ENCODE measurements at places on chromosomes 7 and 10.

DNA sequence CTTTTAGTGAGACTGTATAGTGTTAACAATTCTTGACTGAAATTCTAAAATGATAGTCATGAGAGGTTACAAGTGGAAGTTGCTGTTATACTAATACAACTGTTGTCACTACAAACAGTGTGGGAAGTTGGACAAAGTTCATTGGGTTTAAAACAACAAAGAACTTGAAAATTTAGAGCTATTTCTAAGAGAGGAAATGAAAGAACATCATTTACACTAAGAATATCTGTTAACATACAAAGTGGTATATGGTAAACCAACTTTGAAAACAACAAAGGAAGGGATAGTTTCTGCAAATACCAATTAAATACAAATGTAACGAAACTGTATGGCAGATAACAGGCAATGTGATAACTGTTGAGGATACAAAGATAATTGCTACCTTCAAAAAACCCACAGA, 11.6 kb downstream of the MTPN start:
- no peak for DNase-seq

- no peak for DNase-seq
Observed at GRCh38 chr7:37545619-37546534, 97.2 kb upstream of the ELMO1 start.

DNA sequence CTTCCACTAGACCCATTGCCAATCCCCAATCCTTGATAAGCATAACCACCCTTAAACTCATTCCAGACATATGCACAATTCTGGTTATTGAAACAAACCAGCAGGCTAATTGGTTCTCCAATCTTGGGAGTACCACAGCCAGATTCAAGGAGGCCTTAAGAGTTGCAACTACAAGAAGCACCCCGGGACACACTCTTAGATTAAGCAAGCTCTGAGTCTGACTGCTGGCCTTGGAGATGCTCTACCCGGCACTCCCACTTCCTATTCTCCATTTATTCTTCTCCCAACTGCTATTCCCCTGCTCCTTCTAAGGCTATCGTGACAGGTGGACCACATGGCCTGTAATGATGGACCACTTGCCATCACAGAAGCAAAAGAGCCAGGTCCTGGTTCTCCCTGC, 40.3 kb downstream of the CYTH3 start:
- no peak for DNase-seq

- DNase-seq: peak; percentile 60
Observed at GRCh38 chr10:4947039-4947634, 16.1 kb upstream of the AKR1C1 start.

DNA sequence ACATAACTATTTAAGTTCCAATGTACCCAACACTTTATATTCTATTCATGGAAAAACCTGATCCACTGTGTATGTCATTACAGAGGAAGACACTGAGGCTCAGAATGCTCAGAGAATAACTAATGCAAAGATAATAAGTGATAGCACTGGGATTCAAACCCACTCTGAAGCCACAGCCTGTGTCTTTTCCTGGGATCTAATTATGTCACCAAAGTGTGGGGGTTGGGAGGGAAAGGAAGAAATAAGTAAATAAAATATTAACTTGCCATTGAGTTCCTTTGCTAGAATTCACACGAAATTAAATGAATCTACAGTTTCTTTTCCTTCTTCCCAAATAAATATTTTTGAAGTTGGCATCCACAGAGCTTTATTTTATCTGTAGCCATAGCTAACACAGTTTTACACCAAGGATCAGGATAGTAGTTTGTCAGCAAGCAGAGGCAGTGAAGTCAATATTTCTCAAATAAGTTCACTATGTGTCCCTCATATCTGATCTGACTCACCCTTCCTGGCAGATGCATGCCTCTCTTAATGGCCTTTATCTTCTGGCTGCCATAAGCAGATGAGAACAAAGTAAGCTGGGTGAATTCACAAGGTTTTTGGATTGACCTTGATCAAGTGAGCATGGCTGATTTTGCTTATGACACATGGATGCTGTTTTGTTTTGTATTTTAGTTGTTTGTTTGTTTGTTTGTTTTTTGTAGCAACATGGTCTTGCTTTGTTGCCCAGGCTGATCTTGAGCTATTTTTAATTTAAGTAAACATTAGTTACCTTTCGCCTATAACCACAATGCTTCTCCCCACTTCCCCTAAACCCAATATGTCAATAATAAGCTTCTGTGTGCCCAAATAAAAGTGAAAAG, 6.3 kb downstream of the RAPGEF5 start:
- peak; percentile 38 for DNase-seq

DNA sequence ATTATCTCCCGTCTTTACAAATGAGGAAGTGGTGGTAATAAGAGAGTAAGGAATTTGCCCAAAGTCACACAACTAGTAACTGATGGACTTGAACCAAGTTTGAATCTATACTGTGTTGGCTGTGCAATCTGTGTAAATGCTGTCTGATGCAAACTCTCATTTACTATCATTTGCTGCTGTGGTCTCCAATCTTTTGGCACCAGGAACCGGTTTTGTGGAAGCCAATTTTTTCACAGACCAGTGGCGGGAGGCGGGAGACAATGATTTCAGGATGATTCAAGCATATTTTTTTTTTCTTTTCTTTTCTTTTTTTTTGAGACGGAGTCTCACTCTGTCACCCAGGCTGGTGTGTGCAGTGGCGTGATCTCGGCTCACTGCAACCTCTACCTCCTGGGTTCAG, 450.0 kb upstream of the FZD8 start:
- DNase-seq: no peak

- DNase-seq: no peak
Observed at GRCh38 chr7:18740579-18740988, 245.0 kb downstream of the HDAC9 start.

- no peak for DNase-seq
Observed at GRCh38 chr7:70787771-70788170, 344.2 kb upstream of the GALNT17 start.

GRCh38 chr10:84783386-84783785, 455.0 kb downstream of the CCSER2 start:
- no peak for DNase-seq

GRCh38 chr10:132232023-132232951, 45.5 kb downstream of the DPYSL4 start:
- DNase-seq: no peak

Data from foreskin fibroblast (primary cell).